Hematopoietic multipotent progenitor cell treated with erythropoietin and hydrocortisone succinate and interleukin-3 and kit ligand, for 8 days (in vitro differentiated cells): ENCODE measurements at places on chromosomes 3 and 15.

DNA sequence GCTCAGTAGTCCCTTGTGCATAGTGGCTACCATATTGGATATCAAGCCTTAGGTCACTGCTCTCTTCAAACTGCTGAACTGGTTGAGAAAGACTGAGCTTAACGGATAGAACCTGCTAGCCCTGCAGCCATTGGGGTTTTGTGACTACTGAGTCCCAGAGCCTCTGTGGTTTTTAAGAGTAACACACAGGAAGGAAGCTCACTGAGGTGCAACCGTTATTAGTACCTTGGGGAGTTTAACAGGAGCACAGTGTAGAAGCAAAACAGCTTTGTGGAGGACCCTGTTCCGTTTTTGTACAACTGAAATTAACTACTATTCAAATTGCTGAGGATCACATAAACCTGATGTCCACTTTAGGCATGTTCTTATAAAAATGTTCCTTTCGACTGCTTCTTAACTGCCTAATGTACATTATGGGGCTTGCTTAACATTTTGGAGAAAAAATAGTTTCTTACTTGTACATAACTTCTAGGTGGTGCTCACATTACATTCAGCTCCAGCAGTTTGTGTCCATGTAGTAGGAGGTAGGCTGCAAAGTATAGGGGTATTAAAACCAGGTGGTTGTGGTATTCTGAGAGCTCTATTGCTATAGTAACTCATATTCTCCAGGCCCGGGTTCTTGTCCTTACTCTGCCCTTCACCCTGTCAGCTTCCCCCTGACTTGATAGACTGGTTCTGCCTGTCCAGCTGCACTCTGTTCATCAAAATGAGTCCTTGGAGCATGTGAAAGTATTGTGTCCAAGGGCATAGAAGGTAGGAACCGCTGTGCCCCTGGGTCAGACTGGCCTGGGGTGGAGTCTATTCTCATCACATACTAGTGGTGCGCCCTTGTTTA lies 17.3 kb downstream of the PXK start:
- DNase-seq = peak; percentile 19

GRCh38 chr3:82927309-82928253 lies 1166.1 kb upstream of the GBE1 start:
- DNase-seq = no peak

DNA sequence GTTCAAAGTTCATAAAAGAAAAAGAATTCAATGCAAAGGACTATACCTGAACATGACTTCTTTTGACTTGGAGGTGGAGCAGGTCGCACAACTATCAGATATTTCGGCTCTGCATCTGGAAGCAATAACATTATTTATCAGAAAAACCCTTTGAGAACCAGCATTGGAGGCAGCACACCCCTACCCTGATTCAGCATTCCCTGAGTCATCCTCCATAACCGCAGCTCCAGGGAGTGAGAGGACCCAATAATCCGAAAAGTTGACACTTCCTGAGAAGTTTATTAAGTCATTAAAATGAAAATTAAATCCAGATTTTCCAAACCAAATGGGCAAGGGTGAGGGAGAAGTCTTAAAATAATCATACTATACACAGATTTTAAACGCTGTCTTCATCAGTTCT lies 90.6 kb downstream of the ABI3BP start:
- DNase-seq = no peak

GRCh38 chr3:196049653-196050052 lies 32.2 kb downstream of the TFRC start:
- no peak for DNase-seq

- no peak for DNase-seq
These were observed 44.8 kb downstream of the TM4SF18 start for GRCh38 chr3:149288655-149289054.

- DNase-seq = no peak
These were observed 6.7 kb downstream of the THUMPD3 start for GRCh38 chr3:9369508-9369907.

- no peak for DNase-seq
These were observed 42.7 kb downstream of the CCNB2 start for GRCh38 chr15:59147666-59148065.

- DNase-seq = peak; percentile 19
These were observed 59.6 kb upstream of the LMCD1 start for GRCh38 chr3:8441969-8442559.

GRCh38 chr3:169454823-169455222 lies 208.7 kb downstream of the MECOM start:
- DNase-seq = peak; percentile 39
